ENCODE measurements at places on chromosomes 4 and X.

DNA sequence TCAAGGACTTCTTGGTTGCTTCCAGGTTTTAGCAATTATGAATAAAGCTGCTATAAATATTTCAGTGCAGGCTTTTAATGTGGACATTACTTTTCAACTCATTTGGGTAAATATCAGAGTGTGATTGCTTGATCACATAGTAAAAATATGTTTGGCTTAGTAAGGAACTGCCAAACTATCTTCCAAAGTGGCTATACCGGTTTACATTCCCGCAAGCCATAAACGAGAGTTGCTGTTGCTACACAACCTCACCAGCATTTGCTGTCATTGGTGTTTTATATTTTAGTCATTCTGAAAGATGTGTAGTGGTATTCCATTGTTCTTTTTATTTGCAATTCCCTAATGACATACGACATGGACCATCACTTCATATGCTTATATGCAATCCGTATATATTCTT, 30.9 kb upstream of the SPOCK3 start:
- DNase-seq, result no peak

DNA sequence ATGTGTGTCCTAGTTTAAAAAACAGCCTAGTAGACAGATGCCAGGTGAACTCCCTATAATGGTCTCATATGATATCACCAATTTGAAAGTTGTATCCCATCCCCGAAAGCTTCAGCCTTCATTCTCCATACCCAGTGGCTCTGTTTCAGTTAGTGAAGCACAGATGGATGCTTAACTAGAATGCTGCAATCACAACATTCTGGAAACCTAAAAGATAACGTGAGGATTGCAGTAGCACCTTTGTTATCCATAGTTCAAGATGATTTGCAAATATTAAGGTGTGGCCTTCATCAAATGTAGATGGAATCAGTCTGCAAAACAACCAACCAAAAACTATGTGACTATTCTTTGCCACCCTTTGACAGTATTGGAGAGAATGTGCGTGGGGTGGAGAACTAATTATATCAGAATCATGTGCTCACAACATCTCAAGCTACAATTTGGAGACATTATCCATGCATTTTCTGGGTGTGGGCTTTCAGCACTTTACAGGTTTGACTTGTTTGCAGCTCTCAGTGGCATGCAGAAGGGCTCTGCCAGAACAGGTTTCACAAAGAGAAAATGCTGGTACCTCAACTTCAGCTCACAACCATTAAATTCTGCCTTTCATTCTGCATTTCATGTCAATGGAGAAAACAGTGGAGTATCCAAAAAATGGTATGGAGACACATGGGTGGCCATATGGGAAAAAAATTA, 18.3 kb upstream of the PPID start:
- DNase-seq, result no peak

DNA sequence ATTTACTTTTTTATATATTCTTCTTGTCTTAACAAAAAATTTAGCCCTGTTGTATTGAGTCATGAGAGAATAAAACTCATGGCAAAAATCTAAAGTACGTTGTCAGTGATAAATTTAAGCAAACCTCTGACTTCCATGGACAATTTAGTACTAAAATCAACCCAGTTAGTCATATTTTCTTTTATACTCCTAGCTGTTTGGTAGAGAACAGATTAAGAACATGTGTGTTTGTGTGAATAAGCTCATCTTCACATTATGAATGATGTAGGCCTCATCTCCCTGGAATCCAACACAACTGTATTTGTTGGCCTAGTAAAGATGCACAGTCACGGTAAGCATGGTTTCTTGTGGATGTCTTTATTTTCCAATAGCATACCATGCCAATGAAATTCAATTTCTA, 40.8 kb upstream of the FAM47B start:
- no peak for DNase-seq

DNA sequence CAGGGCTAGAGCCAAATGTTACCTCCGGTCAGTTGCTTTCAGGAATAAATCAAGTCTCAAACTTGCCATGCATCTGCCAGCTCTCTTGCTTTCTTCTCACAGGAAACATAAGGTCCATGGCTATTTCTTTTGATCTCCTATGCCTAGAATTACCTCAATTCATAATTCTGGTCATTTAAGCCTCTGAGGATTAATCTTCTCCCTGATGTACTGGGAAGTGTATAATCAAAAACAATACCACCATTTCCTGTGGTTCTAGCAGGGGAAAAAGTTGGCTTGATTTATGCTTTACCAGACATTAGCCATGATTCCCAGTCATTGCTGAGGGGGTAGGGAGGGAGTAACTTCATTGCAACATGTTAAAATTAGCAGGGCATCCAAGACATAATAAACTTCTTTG, 268.7 kb upstream of the EMCN start:
- DNase-seq, result no peak

DNA sequence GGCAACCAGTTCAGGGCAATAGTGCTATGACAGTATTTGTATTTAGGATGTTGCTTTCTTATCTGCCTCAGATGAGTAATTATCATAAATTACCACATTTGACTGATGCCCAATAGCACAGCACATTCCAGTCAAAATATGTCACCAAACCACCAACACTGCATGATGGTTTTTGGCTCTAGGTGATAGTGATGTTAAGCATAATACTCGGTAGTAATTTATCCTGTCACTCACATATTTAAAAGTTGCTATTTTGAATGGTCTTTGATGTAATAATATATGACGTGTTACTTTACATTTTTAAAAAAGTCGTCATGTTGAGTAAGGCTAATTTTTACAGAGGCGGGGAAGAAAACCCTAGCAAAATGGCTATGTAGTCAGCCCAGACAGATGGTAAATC, 42.5 kb downstream of the UNC5C start:
- no peak for DNase-seq

DNA sequence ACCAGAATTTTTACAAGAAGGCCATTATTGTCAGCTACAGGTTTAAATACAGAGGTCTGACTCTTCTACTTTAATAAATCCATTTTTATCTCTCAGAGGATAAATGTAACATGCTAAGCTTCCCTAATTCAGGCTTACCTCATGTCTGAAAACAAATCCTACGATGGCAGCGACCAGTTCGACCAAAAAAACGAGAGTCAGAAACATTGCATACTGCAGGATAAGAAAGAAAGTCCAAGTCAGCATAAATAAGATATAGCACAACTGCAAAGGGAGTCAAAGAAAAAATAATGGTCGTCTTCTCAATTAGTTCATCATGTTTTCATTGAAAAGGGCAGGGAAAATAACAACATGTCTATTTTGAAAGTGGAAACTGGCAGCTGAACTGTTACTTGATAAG, 1.6 kb downstream of the TSPAN6 start:
- DNase-seq, result no peak

DNA sequence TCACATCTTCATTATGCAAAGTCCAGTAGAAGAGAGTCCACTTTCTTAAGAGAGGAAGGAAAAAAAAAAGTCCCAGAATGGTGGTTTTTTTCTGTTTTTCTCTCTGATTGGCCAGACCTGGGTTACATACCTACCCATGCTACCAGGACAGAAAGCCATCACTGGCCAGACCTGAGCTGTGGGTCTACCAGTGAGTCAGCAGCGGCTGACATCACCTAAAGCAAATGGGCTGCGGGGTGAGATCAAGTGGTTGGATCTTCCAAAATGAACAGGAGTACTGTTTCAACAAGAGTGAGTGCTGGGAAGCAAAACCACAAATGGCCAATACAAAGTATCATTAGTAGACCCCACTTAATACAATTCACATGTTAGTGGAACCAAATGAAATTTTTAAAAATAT, 1.6 kb upstream of the NDST3 start:
- DNase-seq, result no peak

GRCh38 chr4:637536-638280, 12.3 kb downstream of the PDE6B start:
- DNase-seq, result no peak

GRCh38 chr4:121706595-121707021, 9.8 kb upstream of the ANXA5 start:
- no peak for DNase-seq

- DNase-seq, result peak; percentile 6
Observed at GRCh38 chr4:2927696-2928075, 35.5 kb downstream of the NOP14 start.

DNA sequence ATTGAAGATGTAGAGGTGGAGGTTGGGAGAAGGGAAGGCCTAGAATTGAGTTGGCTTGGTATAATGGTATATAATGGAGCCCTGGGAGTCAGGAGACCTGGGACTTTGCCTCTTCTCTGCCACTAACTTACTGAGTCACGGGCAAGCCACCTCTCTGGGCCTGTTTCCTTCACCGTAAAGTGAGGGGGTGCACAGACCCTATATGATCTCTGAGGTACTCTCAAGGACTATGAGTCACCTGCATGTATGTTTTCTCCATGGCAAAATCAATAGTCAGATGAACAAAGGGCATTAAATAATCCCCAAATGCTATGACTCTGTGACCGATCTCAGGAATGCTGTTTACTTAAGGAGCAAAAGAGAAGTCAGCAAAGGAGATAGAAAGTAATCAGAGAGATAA, 5.1 kb downstream of the P2RY4 start:
- DNase-seq, result no peak

GRCh38 chr4:147339100-147339499, 141.8 kb upstream of the EDNRA start:
- no peak for DNase-seq

DNA sequence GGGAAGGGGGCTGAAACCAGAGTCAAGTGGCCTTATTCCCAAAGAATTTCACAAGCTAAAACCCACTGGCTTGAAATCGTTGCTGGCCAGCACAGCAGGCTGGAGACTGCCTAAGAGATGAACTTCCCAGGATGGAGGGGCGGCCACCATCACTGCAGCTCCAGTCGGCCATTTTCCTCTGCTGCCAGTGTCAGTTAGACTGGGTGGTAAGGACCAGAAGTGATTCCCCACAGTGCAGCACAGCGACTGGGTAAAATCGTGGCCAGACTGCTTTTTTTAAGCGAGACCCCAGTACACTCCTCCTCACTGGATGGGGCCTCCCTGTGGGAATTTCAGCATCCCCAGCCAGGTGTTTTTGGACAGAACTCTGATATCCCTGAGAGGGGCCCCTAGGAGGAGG, 428.0 kb downstream of the SPIN4 start:
- DNase-seq, result no peak

DNA sequence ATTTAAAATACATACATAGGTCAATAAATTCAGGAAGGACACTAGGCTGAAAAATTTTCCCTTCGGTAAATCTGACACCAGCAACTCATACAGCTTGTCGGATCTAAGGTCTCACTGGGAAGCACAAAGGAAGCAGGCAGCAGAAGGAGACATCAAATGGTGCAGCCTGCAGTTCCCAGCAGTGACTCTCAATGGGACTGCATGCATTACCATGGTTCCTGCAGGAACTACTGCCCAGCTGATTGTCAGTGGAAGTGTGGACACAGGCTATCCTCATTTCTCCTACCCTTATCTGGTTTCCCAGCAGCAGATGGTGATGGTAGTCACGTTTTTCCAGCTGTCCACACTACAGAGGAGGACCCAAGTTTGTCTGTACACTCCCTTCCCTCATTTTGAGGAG, 113.3 kb downstream of the PPP1R2C start:
- DNase-seq, result no peak

GRCh38 chr4:79528241-79528706, 120.2 kb upstream of the GK2 start:
- no peak for DNase-seq

DNA sequence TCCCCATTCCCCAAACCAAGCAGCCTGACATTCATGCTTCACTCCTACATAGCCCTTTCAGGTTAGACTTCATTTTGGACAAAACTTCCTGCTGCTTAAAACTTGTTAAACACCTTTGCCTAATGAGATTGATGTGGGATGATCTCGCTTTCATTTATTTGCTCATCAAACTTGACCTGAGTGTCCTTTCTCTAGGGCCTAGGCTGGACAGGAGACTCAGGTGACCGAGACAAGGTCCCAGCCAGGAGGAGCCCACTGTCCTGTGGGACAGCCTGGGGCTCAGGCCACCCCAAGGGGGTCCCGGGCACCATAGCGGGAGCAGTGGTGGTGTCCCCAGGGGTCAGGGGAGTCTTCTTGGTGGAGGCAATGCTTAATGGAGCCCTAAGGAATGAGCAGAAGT, 23.7 kb upstream of the PSAPL1 start:
- no peak for DNase-seq

All from activated T-cell treated with anti-CD3 and anti-CD28 coated beads, Interleukin-2, amount 50 U/mL, for 1 hour (primary cell).